CD4-positive, alpha-beta T cell treated with Interferon alpha-2 for 1 hour (primary cell): ENCODE measurements at places on chromosomes 1 and 21.

DNA sequence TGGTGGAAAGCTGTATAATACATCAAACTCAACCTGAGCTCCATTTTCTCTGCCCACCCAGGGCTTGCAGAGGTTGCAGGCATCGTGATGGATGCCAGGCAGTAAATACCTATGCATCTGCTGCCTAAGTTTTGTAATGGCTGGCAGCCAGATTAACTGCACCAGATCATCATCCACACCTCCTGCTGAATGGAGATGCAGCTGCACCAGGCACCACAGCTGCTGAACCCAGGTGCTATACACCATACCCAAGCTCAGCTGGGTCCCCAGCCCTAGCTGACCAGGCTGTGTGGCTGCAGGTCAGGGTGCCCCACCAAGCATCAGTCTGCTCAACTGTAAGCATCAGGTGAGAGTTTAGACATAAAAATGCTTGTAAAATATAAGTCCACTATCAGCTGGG is 6.7 kb upstream of the SNAPIN start:
- DNase-seq = no peak

GRCh38 chr21:44489962-44490361 is 34.7 kb downstream of the LRRC3 start:
- DNase-seq = no peak

GRCh38 chr1:231039161-231040018 is 664 bp downstream of the FAM89A start:
- peak; percentile 23 for DNase-seq

- no peak for DNase-seq
Observed at GRCh38 chr1:40341491-40342380, 24.6 kb upstream of the COL9A2 start.

DNA sequence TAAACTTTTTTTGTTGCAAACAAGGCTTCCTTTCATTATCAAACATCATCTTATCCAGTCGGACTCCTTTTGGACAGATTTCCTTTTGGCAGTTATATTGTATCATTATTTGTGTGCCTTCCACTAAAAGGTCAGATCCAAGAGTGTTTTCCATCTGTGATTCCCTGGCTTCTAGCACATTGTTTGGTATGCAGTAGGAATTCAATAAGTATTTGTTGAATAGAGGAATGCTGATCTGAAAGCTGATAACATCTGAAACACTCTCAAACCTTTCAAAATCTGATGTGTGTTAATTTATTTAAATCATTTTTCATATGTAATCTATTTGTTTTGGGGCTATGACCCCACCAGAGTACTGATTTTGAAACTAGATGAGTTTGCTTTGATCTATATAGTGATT is 39.0 kb downstream of the NDC1 start:
- DNase-seq = no peak

- no peak for DNase-seq
Observed at GRCh38 chr1:56190806-56191365, 388.5 kb downstream of the PLPP3 start.

- DNase-seq = no peak
Observed at GRCh38 chr1:212979340-212980122, 29.2 kb downstream of the VASH2 start.

- peak; percentile 56 for DNase-seq
Observed at GRCh38 chr1:92951141-92951582, 10.1 kb downstream of the DIPK1A start.

GRCh38 chr1:177686933-177687332 is 282.9 kb downstream of the SEC16B start:
- DNase-seq = no peak

DNA sequence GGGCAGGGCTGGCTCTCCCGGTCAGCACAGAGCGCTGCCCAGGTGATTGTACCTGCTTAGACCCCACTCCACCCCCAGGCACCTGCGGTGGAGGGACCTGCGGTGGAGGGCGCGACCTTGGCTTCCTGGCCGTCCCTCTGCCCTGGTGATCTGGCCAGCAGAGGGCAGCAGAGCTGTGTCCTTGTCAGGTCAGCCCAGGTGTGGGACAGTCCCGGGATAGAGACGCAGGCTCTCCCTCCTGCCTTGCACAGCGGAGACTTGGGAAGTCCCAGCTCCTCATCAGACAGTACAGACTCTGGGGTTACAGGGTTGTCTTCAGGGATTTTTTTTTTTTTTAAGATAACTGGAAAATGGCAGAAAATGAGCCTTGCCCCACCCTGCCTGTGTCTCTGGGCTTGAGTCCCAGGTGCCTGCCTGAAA is 10.0 kb downstream of the SLX9 start:
- peak; percentile 75 for DNase-seq

- DNase-seq = no peak
Observed at GRCh38 chr1:179142889-179143299, 61.0 kb downstream of the TOR3A start.

GRCh38 chr1:61109158-61109557 is 26.8 kb downstream of the NFIA start:
- no peak for DNase-seq

DNA sequence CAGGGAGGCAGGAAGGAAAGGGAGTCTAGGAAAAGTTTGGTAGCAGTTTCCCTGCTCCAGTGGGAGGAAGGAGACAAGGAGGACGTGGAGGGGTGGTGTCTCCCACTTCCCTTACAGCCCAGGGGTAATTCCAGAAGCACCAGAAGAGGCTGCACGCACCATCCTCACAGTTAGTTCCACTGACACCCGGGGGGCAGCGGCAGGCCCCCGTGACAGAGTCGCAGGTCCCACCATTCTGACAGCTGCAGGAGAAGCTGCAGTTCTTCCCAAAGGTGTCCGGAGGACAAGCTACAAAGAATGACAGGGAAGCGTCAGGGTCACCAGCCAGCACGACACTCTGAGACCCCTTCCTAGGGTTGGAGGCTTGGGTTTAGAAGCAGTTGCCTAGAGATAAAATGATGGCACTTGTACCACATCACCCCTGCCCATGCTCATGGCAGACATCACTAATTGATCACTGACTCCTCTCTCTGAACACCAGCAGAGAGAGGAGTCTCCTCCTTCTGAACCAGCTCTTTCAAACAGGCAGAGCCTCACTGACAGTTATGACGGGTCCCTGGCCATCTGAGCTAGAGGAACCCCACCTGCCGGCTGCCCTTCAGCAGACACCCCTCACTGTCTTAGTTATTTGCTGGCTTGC is 53.3 kb downstream of the ARHGEF16 start:
- no peak for DNase-seq

DNA sequence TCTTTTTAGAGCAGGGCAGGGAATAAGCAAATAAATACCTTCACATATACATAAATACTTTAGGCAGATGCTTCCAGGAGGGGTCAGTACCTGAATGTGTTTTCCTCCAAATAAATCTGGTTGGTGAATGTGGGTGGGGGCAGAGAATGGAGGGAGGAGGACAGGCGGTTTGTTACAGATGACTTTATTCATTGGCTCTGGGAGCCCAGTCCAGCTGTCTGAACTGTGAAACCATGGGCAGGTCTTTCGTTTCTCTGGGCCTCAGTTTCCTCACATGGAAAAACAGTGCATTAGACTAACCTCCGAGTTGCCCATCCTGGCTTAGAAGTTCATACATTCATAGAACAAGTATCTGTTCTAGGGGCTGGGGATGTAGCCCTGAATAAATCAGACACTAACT is 124.6 kb downstream of the IER5 start:
- DNase-seq = no peak

DNA sequence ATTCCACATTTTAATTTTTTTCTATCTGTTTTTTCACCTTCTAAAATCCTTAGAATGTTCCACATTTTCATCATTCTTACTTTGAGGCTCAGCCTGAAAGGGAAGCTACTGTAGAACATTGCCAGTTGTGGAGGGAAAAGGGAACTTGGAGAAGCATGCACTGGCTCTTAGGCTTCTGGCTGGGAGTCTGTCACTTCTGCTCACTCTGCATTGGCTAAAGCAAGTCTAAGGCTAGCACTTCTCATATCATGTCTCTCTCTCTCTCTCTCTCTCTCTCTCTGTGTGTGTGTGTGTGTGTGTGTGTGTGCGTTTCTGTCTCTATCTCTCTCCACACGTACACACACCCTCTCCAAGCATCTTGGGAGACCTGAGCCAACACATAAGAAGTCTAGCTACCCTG is 49.6 kb upstream of the ADAR start:
- DNase-seq = peak; percentile 3

DNA sequence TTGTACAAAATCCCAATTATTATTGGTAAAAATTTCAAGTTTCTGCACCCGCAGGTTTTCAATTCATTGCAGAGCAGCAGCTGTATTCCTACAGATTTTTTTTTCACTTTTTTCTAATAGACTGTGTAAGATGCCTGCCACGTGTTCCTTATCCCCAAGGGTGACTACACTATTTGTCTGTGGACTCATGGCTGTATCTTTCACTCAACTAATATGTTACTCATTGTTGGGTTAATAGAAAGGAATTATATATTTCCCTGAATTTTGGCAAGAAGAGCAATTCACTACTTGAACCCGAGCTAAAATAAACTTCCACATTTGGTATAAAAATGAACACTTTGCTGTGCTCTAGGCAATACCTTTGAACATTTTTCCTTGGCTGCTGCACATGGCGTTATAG is 158.7 kb downstream of the NCAM2 start:
- DNase-seq = no peak

DNA sequence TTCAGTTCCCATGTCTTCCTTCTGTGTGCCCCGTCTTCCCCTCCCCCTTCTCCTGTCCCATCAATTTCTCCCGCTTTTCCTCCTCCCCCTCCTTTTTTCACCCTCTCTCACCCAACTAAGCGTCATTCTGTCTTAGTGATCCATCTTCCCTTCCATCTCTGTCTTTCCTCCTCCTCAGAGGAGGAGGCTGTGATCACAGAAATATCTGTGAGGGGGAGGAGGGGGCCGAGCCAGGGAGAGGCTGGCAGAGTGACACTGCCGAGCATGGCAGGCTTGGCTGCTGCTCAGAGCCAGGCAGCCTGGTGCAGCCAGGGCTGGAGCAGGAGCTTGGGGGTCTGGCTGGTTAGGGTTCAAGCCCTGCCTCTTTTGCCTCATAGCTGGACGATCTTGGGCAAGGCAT is 7.6 kb downstream of the HTR6 start:
- DNase-seq = no peak

GRCh38 chr1:30908696-30909364 is at the start of gene SDC3:
TSS of gene SDC3 (minus strand) at chr1:30908758. CDS start at chr1:30908586, 172 bp downstream.
- no peak for DNase-seq

- DNase-seq = no peak
Observed at GRCh38 chr1:43506233-43506632, 24.4 kb upstream of the PTPRF start.

DNA sequence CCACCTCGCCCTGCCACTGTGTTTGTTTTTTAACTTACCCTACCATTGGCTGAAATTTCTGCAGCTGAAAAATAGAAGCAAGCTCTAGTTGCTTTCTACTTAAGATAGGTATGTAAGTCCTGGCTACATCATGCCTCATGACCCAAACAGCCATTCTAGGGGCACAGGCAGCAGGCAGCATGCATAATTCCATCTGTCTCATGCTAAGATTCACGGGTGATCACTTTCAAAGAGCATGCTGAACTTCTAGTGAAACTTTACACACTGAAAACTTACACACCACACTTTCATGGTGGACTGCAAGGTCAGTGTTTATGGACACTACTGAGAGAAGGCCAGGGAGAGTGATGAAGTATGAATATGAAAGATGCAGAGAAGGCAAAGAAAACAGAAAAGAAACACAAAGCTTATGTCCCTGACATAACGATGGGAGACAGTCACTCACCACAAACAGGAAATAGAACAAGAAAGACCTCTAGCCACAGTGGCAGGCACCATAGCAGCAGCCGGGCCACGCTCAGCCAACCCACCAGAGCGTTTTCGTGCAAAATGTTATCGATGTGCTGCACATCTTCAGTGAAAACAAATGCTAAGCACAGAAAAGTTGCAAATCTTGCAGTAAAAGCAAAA is 102.3 kb upstream of the TIAM1 start:
- peak; percentile 25 for DNase-seq

DNA sequence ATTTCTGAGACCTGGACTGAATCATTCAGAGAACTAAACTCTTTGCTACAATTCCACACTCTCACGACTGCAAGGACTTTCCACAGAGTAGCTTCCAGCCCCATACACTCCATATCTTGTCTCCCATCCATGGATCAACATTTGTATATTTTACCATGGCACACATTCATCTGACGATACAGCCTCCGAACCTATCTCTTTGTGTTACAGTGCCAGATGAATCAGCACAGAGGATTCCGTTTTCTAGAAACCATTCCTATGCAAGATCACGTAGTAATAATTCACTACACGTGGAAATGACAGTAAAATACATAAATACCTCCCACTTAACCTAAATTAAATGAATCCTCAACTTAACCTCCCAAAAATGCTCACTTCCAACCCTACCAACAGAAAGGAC is 110.0 kb upstream of the PRDX6 start:
- no peak for DNase-seq

- no peak for DNase-seq
Observed at GRCh38 chr1:226666692-226667091, 72.4 kb downstream of the ITPKB start.

DNA sequence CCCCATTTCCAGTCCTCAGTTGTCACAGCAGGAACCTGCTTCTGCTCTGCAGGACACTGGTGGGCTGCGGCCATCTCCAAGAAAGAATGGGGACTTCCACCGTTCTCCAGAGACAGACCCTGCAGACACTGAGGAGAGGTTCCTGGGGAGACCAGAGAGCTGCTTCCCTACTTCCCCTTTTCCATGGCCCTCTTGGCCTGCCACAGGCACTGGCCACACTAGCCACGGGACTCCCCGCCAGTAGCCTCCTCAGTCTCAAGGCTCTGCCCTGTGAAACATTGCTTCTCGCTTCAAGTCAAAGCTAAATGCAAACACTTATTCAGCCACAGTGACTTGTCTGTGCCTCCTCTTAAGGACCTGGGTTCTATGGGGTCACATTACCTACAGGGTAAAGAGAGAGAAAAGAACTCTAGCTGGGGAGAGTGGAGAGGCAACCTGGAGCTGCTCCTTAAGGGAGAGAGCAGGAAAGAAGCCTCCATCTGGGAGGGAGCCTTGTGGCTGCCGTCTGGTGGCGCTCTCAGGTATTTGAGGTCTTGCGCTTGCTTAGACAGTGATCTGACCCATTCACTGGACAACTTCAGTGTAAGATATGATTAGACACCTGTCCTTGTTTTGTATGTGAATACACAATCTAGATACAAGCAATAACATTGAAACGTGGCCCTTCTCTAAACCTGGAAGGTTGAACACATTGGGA is 5.4 kb upstream of the SLAMF8 start:
- no peak for DNase-seq

DNA sequence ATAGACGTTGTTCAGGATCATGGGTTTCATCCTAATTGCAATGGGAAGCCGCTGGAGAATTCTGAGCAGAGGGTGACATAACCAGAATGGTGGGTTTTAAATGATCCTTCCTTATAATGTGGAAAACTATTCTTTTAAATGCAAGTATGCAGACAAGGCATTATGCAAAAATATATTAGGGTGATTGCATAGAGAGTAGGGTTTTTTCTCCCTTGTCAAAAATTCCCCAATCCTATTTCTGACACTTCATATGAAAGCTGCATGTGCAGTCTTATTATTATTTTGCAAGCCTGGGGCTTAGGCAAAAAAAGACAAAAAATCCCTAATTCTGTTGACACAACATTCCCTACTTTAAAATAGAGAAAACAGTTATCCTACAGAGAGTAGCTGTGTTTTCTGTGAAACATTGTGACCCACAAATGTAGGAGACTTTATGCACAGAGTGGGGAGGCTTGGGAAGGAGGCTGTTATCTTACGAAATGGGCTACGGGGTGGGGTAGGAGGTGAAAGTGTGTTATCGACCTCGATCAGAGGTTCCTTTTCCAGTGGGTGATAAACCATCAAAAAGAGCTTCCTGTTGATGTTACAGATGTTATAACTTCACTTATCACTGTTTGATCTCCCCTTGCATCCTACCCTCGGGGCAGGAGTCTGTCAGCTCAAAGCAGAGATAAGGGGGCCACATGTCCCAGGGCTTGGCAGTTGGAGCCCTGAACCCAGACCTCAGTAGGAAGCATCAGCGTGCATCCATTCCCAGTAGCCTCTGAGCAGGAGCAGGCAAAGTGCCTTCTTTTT is 27.2 kb downstream of the RHEX start:
- no peak for DNase-seq
